Epithelial cell of esophagus (primary cell): ENCODE measurements at places on chromosomes 13 and 19.

DNA sequence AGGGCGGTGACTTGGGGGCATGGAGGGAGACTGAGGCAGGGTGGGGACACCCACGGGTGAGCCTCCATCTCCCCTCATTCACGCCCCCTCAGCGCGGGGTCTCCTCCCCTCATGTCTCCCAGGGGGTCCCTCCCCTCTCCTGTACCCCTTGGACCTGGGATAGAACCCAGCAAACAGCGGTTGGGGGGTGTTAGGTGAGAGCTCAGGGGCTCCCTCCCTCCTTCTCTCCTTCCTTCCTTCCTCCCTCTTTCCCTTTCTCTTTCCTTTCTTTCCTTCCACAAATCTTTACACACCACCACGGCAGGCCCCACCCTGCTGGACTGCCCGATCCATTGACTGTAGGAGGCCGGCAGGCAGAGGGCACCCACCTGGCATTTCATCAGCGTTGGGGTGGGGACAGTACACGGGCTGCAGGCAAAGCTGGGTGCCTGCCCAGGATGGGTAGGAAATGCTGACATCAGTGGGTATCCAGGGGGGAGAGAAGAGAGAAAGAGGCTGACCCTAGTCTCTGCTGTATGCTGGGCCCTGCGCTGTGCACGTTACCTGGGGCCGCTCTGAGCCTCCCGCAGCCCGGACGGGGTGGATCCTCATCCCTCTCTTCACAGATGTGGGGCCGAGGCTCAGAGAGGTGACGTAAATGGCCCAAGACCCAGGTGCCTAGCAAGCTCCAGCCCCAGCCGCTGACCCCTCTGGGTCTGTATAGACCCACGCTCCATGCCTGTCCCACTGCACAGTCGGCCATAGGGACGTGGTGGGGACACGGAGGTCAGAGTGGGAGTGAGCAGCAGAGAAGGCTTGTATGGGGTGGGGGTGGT is 3.5 kb downstream of the SSC5D start:
- DNase-seq: no peak

GRCh38 chr13:36173571-36174322 is 40.6 kb downstream of the SOHLH2 start:
- no peak for DNase-seq

GRCh38 chr19:19820774-19821320 is 703 bp downstream of the ZNF506 start:
- DNase-seq: no peak

DNA sequence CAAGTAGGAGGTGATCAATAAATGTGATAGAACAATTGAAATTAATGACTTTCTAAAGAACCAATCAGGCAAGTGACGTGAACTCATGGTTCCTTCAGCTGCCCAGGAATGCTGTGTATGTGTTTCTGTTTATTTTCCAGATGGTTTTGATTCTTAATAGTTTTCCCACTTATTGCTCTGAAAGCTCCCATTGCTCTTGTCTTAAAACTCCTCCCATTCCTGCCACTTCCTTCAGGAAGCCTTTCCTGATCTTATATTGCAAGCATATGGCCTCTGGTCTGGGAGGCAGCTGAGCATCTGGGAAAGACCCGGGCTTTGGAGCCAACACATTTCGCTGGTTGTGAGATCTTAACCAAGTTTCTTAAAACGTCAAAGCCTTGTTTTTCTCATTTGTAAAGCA is 17.1 kb upstream of the LATS2 start:
- DNase-seq: no peak

GRCh38 chr19:12676928-12677327 is 4.8 kb downstream of the DHPS start:
- no peak for DNase-seq

DNA sequence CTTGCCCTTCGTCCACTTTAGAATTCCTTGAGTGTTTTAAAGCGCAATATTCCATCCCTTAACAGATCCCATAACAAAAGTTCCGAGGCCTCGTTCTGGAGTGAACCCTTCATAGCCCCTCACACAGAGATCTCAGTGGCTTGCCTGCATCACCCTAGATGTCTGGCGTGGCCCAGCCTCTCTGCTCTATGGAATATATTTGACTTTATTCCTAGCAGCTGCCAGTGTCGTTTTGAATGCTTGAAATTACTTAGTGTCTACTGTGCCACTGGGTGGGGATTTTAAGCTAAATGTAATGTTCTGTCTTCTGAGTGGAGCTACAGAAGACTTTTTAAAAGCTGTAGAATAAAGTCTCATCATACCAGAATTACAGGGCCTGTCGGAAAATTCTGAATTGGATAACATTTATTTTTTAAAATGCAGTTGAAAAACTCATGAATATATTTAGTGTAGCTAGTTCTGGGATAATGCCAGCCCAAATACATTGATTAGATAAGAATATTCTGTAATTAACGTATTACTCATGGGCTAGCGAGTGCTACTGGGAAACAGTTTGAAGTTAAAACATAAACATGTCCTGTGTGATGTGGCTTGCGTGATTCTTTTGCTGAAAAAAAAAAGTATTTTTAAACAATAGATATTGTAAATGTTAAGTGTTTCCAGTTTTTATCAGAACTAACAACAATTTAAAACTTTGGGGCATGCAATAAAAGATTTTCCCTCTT is 111.8 kb downstream of the ESD start:
- DNase-seq: no peak

GRCh38 chr13:67204764-67205163 is 25.4 kb downstream of the PCDH9 start:
- no peak for DNase-seq

DNA sequence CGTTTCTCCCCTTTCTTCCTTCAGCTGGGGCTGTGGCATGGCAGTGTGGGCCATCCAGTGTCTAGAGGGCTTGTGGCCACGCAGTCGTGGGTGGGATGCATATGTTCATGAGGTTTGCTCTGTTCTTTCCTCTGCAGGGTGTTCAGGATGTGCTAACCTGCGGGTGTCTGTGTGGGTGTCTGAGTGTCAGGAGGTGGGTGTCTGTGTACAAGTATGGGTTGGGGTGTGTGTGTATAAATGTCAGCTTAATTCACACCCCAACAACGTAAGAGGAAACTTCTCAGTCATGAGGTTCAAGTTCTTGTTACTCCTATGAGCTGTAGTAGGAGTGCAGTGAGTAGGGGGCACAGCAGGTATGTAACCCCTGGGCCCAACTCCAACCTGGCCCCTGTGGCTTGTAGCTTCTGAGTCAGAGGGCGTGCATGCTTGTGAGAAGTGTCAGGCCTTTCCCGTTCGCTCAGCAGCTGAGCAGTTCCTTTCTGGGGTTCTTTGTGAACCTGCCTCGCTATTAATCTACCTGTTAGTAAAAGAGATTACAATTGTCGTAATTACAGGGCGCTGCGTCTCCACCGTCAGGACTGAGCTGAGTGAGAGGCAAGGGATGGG is 49.1 kb downstream of the NFIX start:
- peak; percentile 72 for DNase-seq

DNA sequence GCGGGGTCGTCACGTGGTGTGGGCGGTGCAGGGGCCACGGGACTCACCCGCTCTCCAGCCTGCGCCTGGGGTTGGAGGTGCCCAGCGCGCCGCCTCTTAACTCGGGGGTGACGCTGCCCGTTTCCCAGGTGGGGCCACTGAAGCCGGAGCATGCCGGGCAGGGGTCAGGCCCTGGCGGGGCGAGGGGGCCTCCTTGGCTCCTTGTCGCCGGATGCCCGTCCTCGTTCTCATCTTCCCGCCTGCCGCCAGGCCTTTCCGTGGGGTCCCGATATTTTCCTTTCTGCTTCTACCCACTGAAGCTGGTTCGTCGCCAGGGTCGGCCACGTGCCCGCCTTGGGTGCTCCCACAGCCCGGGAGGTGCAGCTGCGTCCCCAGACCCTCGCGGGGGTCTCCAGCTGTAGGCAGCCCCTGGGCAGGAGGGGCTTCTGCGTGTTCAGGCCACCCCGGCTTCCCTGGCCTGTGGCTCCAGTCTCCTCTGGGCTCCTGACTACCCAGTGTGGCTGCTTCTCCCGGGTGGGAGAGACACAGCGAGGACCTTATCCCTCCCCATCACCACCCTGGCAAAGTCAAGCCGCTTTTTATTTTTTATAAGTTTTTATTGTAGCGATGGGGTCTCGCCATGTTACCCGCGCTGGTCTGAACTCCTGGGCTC is 772 bp downstream of the FAM174C start:
- DNase-seq: no peak

DNA sequence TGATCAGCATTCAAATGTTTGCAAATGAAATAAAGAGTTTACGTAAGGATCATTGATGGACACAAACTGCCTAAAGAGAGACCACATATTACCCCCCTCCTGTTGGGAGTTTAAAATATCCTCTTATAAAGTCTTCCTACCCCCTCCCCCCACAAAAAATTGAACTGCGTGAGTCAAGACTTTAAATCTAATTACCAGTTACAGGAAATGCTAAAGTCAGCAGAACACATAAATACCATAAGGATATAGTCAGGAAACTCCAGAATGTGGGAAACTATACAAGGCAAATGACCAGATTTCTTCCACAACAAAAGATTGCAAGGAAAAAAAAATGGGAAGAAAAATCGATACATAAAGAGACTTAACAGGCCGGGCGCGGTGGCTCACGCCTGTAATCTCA is 44.4 kb upstream of the FARP1 start:
- no peak for DNase-seq

DNA sequence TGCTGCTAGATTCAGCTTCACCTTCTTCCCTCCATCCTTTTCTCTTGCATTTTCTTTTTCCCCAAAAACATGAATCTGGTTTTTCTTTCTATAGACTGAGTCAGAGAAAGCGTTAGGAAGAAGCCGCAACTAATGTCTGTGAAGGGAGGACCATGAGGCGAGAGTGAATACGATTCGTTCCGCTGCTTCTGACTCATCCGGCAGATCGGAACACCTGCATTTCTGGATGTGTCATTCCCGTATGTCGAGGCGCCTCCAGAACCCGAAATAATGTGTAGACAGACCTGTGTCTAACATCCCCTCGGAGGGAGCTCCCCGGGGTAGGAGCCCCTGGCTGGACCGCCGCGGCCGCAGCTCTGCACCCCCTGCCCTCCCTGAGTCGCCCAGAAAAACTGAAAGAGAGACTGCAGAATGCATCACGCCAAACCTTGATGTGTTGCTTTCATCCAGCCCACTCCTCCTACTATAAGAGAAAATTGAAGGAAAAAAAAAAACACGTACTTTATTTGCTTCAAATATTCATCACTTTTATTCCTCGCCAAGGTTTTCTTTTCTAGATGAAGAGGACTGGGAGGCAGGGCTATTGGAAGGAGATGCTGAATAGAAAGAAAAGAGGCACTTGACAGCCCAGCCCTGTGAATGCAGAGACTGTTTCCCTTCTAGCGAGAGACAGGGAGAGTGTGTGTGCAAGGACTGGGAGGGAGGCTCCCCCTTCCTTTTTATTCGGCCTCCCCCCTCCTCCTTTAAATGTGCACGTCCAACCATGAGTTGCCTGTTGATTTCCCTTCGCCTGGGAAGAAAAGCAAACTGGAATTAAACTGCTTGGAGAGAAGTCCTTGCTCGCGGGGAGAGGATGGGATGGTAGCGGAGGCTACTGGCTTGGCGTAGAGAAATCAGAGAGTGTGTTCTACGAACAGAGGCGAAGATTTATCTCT is 616 bp upstream of the PCDH17 start:
- peak; percentile 68 for DNase-seq

DNA sequence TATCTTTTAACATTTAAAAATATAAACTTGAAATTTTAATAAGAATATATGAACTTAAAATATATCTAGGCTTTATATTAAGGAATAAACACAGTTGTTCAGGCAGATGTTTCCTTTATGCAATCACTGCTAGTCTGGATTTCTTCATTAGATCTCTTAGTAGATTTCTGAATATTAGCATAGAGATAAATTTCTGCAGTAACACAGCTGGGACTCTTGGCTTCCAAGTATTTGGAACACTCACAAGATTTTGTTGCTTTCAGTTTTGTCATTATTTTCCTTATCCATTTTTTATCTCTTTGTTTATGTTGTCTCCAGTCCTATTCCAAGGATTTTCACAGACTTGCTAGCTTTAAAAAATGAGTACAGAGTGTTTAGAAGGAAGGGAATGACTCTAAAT is 857.1 kb downstream of the GPC5 start:
- DNase-seq: no peak

GRCh38 chr13:26376430-26376829 is 122.5 kb downstream of the CDK8 start:
- no peak for DNase-seq
